NCI-H1694 (cell line): ENCODE measurements at places on chromosomes 4 and X.

DNA sequence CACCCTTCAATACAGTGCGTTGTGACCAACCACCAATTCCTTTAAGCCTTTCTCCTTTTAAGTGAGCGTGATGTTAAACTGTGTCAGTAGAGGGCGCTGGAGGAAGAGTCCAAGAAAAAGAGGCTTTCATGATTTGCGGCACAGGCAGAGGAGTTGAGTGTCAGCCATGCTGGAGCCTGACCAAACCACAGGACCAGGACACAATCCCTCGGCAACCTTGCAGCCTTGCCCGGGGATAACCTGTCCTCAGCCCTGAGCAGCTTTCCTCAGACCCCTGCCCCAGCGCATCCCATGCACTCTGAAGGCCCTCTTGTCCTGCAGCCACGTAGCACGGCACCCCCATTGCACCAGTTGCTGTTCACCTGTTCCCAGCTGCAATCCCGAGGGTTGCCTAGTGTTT, 53.5 kb upstream of the SMIM31 start:
- DNase-seq, result no peak

DNA sequence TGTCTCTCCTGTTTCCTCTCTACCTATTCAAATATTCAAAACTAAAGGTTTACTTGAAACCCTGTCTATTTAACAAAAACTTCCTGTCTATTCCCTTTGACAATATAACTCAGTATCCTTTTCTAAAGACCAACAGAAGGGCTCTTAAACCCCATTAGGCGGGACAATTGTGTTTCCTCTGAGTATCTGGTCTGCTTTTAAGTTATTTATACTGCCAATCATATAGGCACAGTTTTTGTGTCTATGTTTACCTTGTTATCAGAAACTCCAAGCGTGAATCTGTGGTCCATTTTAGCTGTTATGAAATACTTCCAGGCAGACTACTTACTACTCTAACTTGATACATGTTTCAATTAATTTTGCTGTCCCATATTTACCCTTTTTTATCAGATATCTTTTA, 350.0 kb upstream of the CTSO start:
- DNase-seq, result no peak

GRCh38 chr4:38078590-38079421, 118.6 kb downstream of the PTTG2 start:
- DNase-seq, result no peak

DNA sequence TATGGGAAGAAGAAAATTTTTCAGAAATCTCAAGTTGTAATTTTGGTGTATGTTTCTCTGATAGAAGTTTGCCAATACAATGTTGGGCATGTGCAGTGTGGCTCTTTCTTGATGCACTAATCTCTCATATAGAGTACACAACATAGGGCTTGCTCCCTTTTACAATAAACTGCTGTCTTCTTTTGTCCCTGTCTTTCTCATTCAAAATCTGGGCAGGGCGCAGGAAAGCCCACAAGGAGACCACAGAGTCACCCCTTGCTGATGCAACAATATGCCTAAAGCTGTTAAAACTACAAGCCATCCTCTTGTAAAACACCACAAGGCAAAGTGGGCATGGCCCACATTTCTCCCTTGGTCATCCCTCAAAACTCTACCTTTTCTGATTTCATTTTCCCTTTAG, 63.4 kb upstream of the TBC1D9 start:
- no peak for DNase-seq

DNA sequence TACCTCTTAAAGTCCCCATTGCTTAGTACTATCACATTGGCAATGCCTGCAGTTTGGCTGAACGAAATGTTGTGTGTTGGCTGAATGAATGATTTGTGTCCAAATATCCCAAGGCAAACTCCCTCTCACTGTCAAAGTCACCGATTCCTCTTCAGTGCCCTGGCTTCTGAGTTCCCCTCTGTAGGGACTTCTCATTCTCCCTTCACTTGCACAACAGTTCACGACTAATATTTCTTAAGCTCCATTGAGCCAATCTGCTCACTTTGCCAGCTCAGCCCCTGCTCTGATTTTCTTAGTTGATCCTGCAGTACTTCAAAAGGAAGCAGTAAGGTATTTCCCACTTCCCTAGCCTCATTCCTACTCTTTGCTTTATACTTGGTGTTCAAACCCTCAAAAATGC, 21.9 kb upstream of the PACRGL start:
- no peak for DNase-seq

DNA sequence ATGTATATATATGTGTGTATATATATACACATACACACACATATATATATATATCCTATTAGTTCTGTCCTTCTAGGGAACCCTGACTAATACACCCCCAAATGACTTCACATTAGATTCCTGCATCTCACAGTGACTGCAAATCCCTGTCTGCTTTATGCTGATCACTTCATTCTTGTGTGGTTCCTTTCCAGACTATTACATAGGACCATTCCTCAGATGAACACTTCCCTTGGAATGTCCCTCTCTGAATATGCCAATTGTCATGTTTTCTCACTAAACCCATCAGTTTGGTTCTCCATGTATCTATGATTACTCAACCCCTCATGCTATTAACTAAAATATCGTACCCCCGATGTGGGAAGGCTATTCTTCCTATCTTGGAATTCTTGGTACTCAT, 605.2 kb upstream of the NR3C2 start:
- DNase-seq, result no peak
